ENCODE measurements at places on chromosomes 6 and 20.

DNA sequence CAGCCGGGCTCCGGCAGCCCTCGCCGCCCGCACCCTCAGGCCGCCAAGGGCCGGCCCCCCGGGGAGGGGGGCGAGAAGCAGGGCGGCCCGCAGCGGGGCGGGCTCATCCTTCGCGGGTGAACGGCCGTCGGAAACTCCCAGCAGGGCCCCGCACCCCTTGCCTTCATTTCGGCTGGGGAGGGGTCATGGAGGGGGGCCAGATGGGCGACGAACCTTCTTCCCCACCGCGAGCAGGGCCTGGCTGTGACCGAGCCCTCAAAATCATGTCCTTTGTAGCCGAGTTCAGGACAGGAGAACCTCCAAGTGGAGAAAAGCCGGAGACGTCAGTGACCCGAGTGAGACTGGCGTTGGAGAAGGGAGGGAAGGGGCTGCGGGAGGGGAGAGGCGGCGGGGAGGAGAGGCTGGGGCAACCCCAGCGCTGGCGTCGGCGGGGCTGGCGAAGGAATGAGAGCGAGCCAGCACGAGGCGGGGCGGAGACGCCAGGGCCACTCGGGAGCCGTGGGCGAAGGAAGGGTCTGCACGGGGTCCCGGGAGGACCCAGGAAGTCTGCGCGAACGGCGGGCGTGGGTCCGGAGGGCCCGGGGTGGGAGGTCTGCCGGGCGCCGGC lies 571 bp upstream of the FOXC1 start:
- no peak for DNase-seq

DNA sequence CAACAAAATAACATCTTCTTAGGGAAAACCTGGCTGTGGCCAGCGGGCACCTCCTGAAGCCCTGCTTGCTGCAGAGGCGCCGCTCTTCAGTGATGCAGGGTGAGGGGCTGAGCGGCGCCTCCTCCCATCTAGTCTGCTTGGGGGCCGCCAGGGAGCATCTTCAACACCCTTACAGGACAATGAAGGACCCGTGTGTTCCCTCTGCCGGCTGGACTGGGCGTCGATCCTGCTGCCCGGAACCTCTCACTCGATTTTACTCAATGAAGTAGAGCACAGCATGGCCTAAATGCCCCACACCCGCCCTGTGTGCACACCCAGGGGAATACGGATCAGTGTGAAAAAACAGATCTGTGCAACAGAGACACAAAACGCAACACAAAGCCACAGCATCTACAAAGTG lies 28.5 kb upstream of the MPC1 start:
- DNase-seq = no peak

GRCh38 chr6:84037425-84038089 lies 4.0 kb downstream of the MRAP2 start:
- DNase-seq = no peak

DNA sequence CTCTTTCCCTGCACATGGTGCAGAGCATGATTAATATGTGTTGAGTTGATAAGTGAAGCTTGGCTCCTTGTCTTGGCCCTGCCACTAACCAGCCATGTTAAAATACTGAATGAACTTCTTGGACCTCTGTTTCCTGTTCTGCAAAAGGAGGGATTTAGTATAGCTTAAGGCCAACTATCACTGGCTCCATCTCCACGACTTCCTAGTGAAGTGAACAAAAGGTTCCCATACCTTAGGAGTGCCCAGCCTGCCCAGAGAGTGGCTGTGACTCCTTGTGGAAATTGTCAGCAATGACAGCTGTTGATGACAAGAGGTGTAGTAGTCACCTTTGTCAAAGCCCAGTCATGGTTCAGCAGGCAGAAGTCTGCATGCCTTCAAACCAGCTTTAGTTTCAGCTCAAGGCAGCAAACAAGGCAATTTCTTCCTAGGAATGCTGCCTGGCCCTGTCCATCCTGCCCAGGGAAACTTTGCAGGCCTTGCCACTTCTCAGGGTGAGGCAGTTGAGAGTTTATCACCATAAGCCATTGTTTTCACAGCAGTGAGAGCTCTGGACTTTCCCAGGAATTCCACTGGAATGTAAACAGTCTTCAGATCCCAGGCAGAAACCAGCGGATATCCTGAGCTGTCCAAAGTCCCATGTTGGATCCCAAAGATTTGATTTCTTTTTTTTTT lies 169.7 kb upstream of the TNFAIP3 start:
- DNase-seq = no peak

DNA sequence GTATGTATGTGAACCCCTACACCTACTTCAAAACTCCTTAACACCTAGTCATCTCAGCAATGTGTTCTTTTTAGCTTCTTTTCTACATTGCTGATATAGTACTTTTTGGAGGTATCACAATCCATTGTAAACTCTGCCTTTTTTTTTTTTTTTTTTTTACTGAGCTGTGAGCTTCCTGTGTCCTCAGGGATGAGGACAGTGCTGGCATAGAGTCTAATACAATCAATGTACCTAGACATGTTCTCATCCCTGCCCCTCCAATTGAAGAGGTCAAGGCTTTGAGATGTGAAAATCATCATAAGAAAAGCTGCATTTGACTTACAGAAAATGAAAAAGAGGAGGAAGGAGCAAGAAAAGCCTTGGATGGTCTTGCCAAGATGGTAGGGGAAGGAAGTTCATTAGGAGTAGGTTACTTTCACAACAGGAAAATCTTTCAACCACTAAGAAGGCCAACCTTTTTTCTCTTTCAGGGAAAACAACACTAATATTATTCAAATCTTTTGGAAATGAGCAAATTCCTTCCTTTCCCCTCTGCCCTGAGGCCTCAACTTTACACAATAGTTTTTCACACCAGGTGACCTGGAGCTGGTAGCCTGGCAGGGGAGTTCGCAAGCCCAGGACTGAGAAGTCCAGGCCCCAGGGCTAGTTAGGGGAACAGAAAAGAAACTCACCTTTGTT lies 2.8 kb upstream of the JARID2 start:
- DNase-seq = no peak

DNA sequence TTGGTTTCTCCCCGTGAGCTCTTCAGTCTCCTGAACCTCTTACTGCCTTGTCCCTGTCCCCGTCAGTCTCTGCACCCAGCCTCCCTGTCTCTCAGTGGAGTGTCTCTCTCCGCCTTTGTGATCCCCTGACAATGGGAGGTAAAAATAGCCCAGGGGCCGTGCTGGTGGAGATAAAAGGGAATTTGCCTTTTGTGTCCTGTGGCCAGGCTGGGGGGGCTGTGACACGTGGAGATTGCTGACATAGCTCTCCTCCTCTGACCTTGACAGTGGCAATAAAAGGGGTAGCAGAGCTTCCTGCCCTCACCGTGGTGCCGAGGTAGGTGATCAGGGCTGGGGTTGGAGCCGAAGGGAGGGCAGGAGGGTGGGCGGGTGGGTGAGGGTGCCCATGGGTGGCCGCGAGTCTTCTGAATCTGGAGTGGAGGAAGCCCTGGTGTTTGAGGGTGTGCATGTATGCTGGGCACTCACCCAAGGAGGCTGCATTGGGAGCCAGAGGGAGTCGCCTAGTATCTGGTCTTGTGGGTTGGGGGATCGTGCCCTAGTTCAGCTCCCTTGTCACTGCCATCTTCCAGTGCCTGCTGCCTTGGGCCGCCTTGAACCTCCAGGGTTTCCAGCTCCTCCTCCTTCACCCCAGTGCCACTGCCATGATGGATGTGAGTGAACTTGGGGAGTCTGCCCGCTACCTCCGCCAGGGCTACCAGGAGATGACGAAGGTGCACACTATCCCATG lies 21.9 kb downstream of the MYH7B start:
- no peak for DNase-seq

DNA sequence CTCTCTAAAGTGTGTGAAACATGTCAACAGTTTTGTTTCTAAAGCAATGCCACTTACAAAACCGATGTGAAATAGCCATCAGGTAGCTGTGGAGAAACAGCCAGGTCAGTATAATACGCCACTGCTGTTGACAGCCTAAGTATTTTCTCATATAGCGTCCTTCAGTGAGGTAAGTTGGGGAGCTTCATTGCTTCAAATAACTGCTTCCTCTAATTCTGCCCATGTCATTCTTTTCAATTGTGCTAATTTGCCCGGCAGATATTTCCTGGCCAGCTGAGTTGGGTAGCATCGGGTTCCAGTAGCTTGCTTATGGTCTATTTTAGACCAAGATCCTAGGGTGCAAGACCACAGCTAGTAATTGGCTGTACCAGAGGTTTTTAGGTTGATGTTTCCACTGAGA lies 2.1 kb upstream of the ARMC2 start:
- no peak for DNase-seq

DNA sequence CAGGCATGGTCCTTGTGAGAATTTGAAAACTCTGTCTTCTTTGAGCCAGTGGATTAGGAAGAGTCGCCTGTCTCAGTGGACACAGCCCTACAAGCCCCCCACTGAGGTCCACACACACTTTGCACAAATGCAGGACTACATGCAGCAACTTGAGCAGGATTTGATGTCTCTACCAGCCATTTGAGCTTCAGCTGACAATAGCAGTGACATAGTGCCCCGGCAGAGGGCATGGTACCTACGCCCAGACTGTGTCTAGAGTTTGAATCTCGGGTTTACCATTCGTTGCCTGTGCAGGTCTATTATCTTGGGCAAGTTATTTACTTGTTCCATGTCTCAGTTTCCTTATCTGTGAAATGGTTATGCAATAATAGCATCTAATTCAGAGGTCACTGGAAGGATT lies 580.1 kb downstream of the TFAP2B start:
- no peak for DNase-seq

GRCh38 chr6:53269827-53270226 lies 78.9 kb downstream of the ELOVL5 start:
- DNase-seq = no peak

GRCh38 chr6:41600499-41601247 lies 37.6 kb upstream of the MDFI start:
- no peak for DNase-seq

GRCh38 chr6:79261666-79262065 lies 27.2 kb upstream of the HMGN3 start:
- no peak for DNase-seq

DNA sequence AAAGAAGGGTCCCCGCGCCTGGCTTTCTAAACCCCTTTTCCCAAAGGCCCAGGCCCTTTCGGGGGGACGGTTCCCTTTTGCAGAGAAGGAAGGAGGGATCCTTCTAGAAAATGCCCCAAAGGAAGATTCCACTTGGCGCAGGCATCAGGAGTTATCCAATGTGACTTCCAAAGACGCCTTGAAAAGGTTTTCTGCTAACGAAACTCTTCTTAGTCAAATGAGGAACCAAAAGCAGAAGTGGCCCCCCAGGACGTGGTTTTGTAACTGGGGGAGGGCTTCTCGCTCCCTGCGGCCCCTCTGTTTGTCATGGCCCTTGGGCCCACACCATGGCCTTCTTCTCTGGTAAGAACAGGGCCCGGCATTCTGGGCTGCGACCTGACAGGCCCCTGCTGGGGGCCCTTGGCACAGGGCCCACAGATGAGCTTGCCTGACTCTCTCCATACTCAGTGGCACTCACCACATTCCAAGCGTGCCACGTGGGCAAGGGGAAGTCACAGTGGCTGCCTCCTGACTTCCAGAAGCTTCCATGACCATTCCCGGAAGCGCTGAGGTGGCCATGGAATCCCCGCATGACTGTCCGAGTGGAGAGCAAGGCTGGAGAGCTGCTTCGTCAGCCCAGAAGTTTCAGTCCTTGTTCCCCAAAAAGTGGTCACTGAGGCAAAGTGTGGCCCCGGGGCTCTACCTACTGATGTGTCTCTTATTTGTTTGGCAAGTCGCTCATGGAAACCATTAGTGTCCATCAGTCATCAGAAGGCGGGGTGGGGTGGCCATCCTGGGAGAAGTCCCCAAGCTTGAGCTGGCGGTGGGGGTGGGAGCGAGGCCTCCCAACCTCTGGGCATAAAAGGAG lies 834 bp upstream of the CTSZ start:
- DNase-seq = no peak

DNA sequence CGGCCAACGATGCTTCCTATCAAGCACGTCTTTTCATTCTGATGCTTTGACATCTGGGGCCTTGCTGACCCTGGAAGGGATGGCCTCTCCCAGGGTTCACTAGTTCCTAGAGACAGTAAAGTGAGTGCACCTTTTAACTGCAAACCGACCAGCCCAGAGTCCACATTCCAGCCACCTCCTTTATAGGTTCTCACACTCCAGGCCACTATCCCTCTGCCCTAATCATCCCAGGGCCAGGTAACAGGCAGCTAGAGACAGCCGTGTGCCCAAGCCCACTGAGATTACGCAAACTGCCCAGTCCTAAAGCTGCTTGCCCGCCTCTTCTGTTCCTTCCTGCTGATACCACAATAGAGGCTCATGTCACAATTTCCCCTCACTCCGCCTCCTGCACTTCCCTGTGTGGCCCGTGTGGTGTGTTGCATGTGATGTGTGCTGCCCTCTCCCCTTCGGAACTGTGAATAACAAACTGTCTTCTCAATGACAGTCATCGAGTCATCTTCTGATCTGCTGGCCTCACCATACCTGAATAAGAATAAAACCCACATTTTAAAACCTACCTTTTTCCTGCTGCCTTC lies 123.7 kb upstream of the EXOC2 start:
- no peak for DNase-seq

DNA sequence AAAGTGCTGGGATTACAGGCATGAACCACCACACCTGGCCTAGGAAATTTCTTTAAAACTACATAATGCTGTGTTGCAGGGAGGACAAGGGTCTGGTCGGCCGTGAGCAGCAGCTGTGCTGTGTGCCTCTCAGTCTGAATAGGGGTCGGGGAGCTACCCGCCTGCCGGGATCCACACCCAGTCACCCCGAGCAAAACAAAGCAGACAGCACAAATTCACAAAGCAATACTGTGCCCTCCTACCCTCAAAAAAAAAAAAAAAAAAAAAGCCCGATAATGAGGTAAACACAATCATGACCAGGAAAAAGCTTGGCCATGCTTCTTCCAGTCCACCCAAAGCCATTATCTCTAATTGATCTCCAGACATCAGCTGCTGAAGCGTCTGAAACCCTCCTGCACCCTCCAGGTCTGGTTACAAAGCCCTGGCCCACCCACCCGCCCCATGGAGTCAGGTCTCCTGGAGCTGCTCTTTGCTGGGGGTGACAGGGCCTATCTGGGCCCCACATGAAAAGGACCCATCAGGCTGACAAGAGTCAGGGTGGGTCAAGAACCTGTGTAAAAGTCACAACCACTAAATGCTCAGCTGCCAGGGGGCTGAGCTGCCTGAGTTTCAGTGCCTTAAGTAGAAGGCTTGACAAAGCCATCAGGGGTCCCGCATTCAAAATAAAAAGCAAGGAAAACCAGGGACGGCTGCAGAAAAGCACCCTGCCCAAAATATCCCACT lies 88.2 kb downstream of the NOL4L start:
- no peak for DNase-seq

DNA sequence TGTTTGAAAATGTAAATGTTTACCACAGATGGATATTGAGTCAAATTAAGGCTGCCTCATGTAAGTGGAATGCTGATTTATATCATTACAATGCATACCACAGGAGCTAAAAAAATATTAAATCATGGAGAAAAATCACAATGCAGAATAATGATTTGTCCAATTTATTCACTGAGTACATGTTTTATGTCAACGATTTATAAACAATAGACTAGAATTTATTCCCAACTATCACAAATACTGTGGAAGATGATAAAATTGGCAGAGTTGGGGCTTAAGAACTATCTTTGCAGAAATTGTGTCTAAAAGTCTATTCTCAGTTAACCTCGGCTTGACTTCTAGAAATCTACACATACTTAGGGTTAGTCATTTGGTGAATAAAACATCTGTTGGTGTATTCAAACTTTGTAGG lies 472.1 kb upstream of the MARCKS start:
- DNase-seq = no peak
